ENCODE measurements at places on chromosomes 7 and 10. TPM values are rescaled to one million over a fixed set of nuclear protein-coding genes. Genes with fewer than 3 reads are reported as not detected.
A peak's percentile ranks its signal among the peaks of the same experiment; 100 is the strongest.

DNA sequence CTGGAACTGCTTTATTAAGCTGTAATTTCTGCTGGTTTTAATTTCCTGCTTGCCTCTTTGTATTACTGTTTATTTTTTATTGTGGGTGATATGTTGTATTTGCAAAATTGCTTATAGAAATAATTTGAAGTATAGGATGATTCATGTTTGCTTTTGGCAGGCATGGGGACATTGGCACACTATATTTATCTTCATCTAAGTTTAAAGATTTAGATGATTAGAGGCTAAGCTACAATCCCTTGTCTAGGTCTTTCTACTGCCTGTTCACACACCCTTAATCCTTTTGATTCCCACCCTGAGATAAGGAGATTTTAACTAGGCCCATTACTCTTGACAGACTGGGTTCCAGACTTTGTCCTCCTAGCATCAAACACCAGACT is 182.8 kb upstream of the KAT6B start:
- no peak for DNase-seq

DNA sequence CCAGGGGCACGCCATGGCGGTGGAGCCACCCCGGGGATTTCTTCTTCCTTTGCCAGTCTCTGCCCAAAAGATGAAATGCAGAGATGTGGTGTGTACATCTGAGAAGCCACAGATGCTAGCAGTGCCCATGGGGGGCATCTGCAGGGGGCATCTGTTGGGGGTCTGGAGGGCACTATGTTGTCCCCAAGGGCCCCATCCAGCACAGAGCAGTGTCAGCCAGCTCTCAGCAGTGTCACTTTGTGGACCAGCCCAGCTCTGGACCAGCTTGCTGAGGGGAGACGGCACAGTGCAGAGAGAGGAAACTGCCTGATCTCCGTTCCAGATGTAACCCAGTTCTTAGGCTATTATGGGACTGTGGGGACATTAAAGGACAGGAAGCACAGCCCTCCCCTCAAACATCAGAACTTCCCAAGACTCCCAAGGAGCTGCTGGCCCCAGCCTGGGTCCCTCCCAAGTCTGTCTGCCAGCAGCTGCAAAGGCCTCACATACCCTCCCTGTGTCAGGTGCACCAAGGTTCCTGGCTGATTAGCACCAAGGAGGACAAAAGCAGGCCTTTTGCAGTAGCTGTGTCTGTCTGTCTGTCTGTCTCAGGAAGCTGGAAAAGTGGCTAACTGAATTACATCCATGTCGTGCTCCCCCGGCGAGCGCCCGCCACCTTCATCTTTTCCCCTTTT is 536.5 kb downstream of the PTPRN2 start:
- DNase-seq, result no peak

- peak; percentile 53 for DNase-seq
These were observed 118.7 kb downstream of the RALA start for GRCh38 chr7:39741942-39742623.

DNA sequence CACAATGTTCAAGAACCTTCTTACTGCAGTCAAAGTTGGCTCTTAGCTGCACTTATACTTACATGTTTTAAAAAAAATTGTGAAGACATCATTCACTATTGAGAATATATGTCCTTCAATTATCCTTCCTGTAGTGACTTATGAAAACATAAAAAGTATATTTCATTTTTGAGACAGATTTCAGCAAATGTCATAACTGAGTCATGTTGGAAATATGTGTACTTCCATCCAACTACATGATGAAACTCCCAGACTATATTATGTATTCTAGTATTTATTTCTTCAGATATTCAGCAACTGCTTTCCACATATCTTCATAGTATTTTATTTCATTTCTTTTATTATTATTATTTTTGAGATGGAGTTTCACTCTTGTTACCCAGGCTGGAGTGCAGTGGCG is 160.2 kb downstream of the ARHGAP12 start:
- DNase-seq, result no peak

- DNase-seq, result no peak
These were observed 7.3 kb upstream of the C10orf120 start for GRCh38 chr10:122706947-122707346.

GRCh38 chr7:19144661-19145433 is at the start of gene FERD3L:
TSS of gene FERD3L (minus strand) at chr7:19145421. CDS start at chr7:19145362, 59 bp downstream.
- no peak for DNase-seq

DNA sequence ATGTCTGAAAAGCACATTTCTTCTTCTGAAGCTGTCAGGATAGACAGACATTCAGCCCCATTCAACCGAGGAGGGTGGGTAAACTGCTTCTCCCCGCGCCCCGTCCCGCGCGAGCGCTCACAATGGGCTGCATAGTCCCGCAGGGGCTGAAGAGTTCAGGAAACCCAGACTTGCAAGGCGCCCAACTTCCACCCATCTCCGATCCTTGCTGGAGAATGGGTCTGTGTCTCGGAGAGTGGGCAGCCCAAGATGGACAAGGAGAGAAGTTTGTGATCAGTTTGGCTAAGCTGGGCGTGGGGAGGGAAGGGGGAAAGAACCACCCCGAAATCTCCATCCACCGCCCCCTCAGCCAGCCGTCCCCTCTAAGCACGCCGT is 686 bp downstream of the AASS start:
- no peak for DNase-seq

GRCh38 chr10:52066383-52066782 is 247.7 kb upstream of the DKK1 start:
- DNase-seq, result no peak

DNA sequence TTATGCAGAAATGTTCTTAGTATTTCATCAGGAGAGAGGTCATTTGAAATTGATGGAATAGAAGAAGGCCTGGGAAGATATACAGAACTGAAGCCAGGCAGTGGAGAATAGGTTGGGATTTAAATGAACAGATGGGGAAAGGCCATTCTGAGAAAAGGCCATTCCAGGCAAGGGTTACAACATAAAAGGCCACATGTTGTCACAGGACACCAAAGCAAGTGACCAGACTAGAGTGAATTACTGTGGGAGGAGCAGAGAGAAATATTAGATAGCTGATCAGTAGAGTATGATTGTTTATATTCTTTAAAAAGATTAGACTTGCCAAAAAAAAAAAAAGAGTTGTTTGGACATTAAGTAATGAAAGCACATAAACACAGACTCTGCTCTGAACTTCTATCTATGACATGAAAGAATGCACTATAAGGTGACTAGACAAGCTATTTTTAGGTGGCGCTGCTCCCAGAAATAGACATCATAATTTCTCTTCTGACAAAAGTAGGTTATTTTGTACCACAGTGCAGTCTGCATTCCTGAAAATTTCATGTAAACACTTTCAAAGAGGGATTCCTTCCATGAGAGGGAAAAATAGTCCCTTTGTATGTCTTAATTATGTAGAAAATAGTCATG is 55.2 kb upstream of the DKK1 start:
- no peak for DNase-seq

GRCh38 chr7:47379629-47380324 is 202.1 kb downstream of the TNS3 start:
- DNase-seq, result no peak

DNA sequence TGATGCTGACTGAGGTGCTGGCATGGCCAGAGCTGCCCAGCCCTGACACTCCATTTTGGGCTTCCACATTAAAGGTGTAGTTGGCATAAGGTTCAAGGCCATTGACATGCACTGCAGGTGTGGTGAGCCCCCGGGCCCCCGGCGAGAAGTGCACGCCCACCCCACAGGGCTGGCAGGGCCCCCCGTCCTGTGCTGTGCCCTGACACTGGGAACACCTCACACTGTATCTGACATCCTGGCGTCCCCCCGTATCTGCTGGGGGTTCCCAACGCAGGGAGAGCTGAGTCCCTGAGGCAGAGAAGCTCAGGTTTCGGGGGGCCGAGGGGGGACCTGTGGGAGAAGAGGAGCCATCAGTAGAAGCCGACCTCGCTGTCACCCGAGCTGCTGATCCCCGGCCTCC is 10.0 kb downstream of the EPHA1 start:
- DNase-seq, result no peak

GRCh38 chr10:48442809-48443177 is 136.3 kb downstream of the MAPK8 start:
- DNase-seq, result no peak

GRCh38 chr10:19577381-19577780 is 238.9 kb upstream of the PLXDC2 start:
- DNase-seq, result no peak

- DNase-seq, result no peak
These were observed 404 bp upstream of the FMC1 start for GRCh38 chr7:139340808-139341057.

The AGBL3 gene
- total RNA-seq, result 0.81 TPM

The UCN3 gene
- total RNA-seq, result not detected

The PPP1R17 gene
- total RNA-seq, result under 0.01 TPM

The SMKR1 gene
- 1.3 TPM for total RNA-seq

The NMT2 gene
- 4.6 TPM for total RNA-seq

Data from hematopoietic multipotent progenitor cell (in vitro differentiated cells).